ENCODE measurements at places on chromosomes 16 and 17. TPM values are rescaled to one million over a fixed set of nuclear protein-coding genes. Genes with fewer than 3 reads are reported as not detected.
A peak's percentile ranks its signal among the peaks of the same experiment; 100 is the strongest.

- DNase-seq: peak; percentile 87
These were observed 13.2 kb downstream of the RAI1 start for GRCh38 chr17:17694169-17695081.

- DNase-seq: no peak
These were observed 113.4 kb upstream of the CDH8 start for GRCh38 chr16:62149631-62150030.

GRCh38 chr16:49748322-49748721, 107.6 kb downstream of the ZNF423 start:
- DNase-seq: no peak

FBXO39 gene
- not detected for total RNA-seq

CLEC19A gene
- not detected for total RNA-seq

DNA sequence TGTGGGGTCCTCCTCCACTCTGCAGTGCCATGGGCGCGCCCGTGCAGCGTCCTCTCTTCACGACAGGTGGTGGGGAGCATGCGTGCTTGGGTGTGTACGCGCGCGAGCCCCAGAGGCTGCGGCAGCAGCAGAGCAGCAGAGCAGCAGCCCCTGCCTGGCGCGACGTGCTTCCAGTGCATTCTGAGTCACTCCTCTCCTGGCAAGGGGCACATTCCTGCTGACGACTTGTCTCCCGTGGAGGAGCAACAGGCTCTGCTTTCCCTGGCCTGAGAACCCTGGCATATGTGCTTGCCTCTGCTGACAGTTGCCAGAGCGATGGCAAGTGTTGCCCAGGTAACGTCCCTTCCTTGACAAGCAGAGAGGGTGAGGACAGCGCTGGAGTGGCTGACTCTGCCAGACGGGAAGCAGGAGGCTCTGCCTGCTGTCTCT, 133.8 kb upstream of the PLCG2 start:
- peak; percentile 87 for DNase-seq

GRCh38 chr17:74566132-74566753, 1.1 kb downstream of the CD300H start:
- no peak for DNase-seq

DNA sequence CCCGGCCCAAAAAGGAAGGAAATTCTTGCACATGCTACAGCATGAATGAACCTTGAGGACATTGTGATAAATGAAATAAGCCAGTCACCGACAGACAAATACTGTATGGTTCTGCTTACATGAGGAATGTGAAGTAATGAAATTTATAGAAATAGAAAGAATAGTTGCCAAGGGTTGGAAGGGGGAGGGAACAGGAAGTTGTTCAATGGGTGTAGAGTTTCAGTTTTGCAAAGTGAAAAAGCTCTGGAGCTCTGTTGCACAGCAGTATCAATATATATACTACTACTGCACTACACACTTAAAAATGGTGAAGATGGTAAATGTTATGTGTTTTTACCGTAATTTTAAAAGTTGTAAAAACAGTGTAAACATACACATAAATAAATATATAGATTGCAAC, 43.7 kb downstream of the PKD1L3 start:
- no peak for DNase-seq

CNTNAP1 gene
- 9.1 TPM for total RNA-seq

DNA sequence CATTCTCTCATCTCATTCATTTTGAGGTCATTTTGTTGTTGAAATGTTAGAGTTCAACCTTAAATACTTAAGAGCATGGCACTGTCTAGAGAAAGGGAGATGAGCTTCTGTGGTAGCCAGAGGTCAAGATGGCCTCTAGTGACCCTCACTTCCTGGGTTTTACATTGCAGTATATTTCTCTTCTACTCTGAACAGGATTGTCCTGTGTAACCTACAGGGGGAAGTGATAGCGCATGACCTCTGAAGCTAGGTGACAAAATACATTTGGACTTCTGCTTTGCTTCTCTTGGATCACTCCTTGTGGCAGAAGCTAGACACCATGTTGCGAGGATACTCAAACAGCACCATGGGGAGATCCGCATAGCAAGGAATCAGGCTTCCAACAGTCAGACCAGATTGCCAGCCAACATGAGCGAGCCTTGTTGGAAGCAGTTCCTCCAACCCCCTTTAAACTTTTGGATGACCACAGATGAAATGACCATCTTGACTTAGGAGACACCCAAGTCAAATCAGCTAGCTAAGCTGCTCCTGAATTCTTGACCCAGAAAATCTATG, 748.4 kb downstream of the MAF start:
- no peak for DNase-seq

- no peak for DNase-seq
These were observed 611 bp upstream of the ANKRD40 start for GRCh38 chr17:50708050-50709000.

- DNase-seq: no peak
These were observed 502.8 kb upstream of the CDH11 start for GRCh38 chr16:65624666-65625065.

DNA sequence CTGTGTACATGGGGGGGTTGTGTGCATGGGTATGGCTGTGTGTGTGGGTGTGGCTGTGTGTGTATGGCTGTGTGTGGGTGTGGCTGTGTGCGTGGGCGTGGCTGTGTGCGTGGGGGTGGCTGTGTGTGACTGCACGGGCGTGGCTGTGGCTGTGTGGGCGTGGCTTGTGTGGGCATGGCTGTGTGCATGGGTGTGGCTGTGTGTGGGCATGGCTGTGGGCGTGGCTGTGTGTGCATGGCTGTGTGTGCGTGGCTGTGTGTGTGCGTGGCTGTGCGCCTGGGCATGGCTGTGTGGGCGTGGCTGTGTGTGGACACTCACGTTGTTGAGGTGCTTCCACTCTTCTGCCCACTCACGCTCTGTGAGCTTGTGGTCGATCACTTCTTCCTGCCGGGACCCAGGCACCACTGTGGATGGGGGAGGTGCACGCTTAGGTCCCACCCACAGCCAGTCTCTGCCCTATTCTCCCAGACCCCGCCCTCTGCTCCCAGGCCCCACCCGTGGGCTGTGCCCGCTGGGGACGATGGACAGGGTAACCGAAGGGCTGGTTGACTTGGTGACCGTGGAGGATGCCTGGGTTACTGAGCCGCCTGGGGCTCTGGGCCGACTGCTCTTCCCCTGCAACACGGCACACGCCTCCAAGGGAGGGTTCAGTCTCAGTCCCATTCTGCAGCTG, 16.0 kb upstream of the PABPN1L start:
- no peak for DNase-seq

GRCh38 chr17:4411201-4411600, 22.5 kb upstream of the SPNS3 start:
- DNase-seq: no peak

SUPT6H gene
- total RNA-seq: 61.5 TPM

- no peak for DNase-seq
These were observed 67.8 kb upstream of the ELAC2 start for GRCh38 chr17:13085578-13085977.

GRCh38 chr16:68345351-68345810, 34.6 kb downstream of the PRMT7 start:
- DNase-seq: no peak

BIRC5 gene
- total RNA-seq: 1.7 TPM

SPNS2 gene
- total RNA-seq: 60.5 TPM

- no peak for DNase-seq
These were observed 15.1 kb upstream of the GUCY2D start for GRCh38 chr17:7987112-7987893.

ZG16 gene
- not detected for total RNA-seq

USP43 gene
- total RNA-seq: 7.8 TPM

ALOX15B gene
- total RNA-seq: 8.0 TPM

DNA sequence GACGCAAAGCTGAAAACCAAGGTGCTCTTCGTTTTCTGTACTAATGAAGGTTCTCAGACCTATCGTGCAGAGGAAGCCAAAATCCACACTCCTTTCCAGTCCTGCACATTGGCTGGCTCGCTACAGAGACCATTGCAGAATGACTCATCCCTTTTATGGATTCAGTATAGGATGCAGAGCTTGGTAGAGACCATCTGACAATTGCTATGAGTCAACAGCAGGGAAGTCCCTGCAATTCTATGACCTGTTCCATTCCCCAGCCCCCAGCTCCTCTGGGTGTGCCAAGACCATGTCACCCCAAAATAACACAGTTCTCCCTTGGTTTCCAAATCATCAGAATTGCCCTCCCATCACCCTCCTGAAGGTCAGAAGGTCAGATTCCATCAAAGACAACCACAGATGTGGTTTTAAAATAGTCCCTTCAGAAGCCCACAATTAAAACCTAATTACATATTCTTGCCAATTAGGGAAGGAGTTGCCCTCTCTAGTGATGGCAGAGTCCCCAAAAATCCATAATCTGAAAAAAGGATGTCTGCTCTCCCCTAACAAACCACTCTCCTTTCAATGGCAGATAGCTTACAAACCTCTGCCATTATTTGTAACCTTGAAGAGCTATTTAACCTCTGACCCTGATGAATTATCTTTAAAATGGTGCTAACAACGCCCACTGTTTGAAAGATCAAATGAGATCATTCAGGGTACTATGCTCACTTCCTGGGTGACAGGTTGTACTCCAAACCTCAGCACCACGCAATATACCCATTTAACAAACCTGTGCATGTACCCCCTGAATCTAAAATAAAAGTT, 108.2 kb upstream of the RBBP6 start:
- no peak for DNase-seq

- DNase-seq: peak; percentile 82
These were observed 36.4 kb upstream of the HSBP1 start for GRCh38 chr16:83771306-83771942.

CACNG5 gene
- total RNA-seq: not detected

DNA sequence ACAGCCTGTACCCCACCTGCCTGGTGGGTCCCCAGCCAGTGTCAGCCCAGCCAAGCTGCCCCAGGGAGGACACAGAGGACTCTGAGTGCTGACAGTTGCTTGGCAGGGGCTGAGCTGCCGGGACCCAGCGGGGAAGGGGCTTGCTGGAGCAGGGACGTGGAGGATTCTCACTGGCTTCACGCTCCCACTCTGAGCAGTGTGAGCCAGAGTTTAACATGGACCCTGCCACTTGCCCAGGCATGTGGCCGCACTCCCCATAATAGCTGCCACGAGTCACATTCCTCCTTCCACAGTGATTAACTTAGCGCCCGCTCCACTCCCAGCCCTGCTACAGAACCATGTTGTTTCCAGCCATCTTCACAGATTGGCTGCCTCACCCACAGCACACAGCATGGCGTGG, 31.2 kb downstream of the SREBF1 start:
- DNase-seq: no peak

DNA sequence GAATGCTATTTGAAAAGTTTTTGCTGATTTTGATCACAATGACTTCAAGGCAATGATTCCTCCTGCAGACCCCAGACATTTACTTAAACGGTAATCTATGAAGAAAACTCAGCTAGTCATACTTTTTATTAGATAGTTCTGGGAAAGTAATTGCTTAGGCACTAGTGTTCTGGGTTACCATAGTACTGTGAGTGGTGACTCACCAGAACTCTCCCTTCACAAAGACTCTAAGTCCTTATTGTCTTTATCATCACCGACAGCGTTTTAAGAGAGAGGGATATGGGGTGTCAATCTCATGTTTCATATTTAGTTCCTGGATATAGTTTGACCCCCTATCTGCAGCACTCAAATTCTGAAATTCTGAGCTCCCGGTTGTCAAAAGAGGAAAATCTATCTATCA, 43.0 kb upstream of the CDH8 start:
- DNase-seq: no peak

CHST5 gene
- total RNA-seq: 0.13 TPM

DNA sequence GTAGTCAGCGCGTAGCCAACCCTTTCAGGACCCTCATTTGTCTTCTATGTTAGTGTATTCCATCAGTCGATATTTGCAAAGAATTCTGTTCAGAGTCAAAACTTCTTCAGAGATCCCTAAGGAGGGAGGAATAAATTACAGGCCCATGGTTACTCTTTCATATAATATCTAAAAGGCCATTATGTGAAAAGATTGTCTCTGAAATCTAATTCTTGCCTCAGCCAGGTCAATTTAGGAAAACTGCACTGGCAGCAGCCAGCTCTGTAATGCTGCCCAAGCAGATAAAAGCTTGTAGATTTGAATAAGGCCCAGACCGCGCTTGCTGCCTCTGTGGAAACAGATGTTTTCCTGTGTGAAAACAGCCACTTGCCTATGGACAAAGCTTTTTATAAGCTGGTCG, 379.8 kb downstream of the CNTNAP4 start:
- DNase-seq: no peak

HOXB6 gene
- total RNA-seq: 90.2 TPM

DNA sequence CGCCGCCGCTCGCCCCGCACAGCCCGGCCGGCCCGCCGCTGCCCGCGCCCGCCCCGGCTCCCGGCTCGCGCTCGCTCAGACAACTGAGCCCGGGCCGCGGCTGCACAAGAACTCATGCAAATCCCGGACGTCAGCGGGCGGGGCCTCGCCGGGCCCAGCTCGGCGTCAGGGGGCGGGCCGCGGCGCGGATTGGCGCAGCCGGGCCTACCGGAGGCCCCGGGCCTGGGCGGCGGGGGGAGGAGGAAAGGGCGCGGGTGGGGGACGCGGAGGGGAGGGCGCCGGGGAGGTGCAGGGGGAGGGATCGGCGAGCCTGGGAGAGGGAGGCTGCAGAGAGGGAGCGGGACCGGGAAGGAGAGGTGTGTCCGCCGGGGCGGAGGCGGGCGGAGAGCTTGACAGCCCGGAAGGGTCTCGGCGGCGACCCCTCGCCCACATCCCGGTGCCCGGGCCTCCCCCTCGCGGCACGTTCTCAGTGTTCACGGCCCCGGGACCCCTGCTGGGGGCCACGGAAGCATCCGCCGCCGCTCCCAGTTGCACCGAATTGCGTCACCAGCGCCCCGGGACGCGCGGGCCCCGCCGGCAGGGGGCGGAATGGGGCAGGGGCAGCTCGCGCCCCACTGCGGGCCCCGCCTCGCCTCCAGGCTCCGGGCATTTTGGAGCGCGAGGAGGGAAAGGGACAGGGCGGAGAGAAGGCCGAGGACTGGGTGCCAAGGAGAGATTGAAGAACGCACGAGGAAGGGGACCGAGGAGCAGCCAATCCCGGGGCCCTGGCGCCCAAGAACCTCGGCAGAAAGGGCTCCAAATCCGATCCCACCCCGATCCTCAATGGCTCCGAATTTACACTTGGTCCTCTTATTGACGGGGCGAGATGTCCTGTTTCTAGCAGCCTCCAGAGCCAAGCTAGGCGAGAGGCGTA, at the start of gene CBX4:
Gene CBX4 (minus strand): TSS at position 85 of the 913 bp plus-strand sequence. CDS start 189 bp downstream, outside the sequence.
- DNase-seq: peak; percentile 98

HOXB13 gene
- not detected for total RNA-seq
